Naive B cell (primary cell): ENCODE measurements at places on chromosomes 3 and 15.

DNA sequence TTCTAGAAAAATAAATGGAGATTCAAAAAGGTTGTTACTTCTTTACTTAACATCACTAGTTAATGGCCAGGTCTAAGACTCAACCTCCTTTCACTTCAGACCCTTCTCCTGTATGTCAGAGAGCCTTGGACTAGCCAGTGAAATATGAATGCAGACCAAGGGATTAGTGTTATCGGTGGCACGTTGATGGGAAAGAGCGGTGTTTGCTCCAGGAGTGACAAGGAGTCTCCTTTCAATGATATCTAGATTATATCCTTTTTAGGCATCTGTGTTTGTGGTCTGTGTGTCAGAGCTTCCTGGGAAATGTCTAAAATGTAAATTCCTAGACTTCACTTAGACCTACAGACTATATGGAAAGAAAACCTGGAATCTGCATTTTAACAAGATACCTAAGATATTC is 658.0 kb upstream of the KCNMB2 start:
- no peak for DNase-seq

GRCh38 chr3:129703913-129704312 is 97.4 kb upstream of the PLXND1 start:
- DNase-seq: no peak

DNA sequence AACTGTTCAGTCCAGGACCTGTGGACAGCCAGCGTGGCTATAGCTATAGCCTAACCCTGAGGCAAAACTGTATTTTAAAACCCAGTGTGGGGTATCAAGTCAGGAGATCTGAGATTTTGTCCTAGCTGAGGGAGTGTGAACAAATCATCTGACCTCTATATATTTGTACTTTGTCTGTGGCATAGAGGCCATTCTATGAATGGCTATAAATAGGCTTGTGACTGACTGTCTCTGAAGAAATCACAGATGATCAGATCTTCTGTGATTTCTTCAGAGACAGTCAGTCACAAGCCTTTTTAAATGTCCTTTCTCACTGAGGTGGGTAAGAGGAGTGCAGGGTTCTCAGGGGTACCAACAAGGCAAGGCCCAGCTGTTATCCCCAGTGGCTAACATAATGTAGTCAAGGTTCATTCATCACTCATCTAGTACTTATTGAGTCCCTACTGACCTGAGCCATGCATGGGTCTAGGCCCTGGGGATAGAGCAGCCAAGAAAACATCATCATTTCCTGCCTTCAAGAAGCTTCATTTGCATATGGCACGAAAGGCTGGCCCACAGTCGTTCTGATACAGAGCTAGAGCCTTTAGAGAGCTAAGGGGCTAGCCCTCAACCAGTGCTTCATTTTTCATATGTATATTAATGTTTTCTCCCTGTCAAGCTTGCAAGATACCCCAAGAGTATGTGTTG is 53.3 kb downstream of the TIPARP start:
- no peak for DNase-seq

DNA sequence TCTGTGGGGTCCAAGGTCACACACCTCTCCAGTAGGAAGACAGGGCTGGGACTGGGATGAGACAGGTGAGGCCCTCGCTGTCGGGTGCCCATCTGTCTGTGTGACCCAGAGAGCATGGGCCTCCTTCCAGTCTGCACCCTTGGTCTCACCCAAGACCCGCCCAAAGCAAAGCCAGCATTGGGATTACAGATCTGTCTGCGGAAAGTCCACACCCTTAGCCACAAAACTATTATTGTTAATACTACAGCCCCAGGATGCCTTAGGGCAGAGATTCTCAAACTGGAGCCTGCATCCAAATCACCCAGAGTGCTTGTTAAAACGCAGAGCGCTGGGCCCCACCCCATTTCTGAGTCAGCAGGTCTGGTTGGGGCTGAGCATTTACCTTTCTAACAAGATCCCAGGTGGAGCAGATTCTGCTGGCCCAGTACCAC is 58.5 kb upstream of the ZNF148 start:
- DNase-seq: no peak

GRCh38 chr3:119170821-119171220 is 2.6 kb upstream of the UPK1B start:
- DNase-seq: no peak
